ENCODE measurements at places on chromosomes 2 and 18.

- no peak for DNase-seq
Measured at GRCh38 chr2:54099370-54099769, 16.0 kb upstream of the ACYP2 start.

DNA sequence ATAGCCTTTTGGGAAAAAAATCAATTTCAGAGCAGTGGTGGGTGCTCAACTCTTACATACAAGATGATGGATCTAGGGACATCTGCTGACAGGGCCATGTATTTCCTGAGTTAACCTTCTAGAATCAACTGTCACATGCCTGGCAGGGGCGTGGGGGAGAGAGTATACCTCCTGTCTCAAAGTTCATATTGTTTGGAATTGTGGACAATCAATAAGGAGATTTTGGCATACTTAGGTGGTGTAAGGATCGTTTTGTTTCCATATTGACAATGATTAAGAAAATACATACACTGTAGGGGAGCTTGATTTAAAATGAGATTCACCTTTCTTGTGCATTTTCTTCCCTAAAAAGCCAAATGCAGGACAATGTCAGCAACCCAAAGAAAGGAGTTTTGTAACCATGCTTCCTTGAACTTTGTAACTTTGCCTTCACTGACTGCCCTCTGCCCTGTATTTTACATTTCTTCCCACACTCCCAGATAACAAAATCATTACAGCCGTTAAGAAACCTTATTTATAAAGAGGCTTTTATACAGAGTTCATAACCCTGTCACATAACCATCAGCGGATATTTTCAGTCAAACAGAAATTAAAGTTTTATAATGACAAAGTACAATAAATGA, 88.4 kb downstream of the MEP1B start:
- no peak for DNase-seq

DNA sequence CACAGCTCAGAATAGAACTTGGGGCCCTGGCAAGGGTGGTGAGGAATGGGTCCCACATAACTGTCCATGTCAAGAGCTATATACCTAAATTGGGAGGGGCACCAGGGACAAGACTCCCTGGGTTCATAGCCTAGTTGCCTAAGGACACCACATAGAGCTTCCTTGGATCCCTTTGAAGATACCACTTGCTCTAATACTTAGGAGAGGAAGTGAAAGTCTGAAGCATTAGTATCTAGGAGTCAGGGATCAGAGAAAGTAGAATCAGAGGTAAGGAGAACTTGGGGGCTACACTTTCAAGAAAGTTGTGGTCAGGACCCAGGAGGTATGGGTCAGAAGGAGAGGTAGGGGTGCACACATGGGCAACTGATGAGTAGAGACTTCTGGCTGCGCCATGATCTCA, 318.2 kb upstream of the SLC39A10 start:
- DNase-seq = no peak

- DNase-seq = no peak
Measured at GRCh38 chr2:172843266-172843582, 107.6 kb downstream of the RAPGEF4 start.

DNA sequence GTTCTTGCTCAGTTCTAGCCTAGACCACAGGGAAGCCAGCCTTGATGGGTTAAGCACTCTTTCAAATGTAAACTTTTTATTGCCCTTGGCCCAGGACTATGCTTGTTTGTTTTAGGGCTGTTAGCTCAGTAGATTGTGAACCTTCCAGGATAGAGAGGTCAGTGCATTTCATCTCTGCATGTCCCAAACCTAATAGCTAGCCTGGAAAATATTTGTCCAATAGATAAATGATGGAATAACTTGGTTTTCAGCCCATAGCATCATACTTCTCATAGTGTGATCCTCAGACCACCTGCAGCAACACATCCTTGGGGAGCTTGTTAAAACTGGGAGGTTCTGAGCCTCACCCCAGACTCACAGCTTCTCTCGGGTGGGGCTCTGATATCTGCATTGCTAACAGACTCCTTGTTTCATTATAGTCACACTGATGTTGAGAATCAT, 59.8 kb downstream of the TRIB2 start:
- DNase-seq = no peak

GRCh38 chr18:7876354-7877104, 309.4 kb downstream of the PTPRM start:
- no peak for DNase-seq

- DNase-seq = no peak
Measured at GRCh38 chr2:20984408-20984807, 59.5 kb downstream of the APOB start.

GRCh38 chr18:58603375-58604067, 25.4 kb downstream of the ALPK2 start:
- no peak for DNase-seq

DNA sequence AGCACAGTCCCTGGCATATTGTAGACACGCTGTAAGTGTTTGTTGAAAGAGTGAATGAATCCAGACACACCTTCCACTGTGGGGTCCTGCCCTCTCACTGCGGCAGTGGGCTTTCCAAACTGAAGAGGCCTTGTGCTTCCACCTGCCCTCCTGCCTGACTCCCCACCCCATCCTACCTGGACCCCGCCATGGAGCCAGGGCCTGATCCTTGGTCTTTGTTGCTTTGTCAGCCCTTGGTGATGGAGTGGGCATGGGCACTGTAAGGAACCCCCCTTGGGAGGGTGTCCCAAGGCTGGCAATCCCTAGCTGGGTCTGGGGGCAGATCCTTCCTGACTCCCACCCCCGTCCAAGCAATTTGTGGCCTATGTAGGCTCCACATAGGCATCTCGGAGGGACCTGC, 33.1 kb downstream of the KLHL29 start:
- DNase-seq = no peak

DNA sequence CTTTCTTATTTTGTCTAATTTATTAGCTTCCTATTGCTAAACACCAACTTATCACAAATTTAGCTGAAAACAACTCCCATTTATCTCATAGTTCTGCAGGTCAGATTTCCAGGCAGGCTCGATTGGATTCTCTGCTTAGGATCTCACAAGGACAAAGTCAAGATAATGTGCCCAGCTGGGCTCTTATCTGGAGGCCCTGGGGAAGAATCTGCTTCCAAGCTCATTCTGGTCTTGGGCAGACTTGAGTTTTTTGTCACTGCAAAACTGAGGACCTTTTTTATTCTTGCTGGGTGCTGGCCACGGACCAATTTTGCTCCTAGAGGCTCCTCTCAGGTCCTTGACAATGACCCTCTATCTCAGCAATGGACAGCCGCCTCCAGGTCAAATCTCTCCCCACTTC, 215.5 kb downstream of the TRIB2 start:
- no peak for DNase-seq

GRCh38 chr2:131029812-131030211, 63.4 kb downstream of the FAM168B start:
- DNase-seq = no peak

DNA sequence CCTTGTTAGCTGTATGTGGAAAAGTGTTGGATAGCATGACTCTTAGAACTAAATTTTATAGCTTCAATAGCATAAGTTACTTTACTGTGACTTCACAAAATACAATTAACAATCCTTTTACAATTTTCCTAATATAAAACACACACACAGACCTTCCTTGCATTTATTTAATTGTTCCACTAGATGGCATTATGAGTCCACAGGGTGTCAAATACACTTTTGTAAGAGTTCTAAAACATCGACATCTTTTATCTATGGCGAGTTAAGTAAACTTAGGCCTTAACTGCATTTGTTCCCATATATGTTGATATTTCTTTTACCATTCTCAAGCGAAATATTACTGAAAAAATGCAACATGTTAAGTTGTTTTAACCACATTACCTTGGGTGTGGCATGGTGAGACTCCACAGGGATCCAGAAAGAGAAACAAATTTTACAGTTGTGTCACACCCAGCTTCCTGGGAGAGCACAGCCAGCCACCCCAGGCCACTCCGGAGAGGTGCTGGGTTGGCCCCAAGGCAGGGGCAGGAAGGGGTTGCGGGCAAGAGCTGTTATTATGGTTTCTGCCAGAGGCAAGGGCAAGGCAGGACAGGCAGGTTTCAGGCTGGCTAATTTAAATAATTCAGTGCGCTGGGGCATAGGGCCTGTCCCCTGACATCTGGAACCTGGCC, 312.4 kb upstream of the MC4R start:
- DNase-seq = no peak

DNA sequence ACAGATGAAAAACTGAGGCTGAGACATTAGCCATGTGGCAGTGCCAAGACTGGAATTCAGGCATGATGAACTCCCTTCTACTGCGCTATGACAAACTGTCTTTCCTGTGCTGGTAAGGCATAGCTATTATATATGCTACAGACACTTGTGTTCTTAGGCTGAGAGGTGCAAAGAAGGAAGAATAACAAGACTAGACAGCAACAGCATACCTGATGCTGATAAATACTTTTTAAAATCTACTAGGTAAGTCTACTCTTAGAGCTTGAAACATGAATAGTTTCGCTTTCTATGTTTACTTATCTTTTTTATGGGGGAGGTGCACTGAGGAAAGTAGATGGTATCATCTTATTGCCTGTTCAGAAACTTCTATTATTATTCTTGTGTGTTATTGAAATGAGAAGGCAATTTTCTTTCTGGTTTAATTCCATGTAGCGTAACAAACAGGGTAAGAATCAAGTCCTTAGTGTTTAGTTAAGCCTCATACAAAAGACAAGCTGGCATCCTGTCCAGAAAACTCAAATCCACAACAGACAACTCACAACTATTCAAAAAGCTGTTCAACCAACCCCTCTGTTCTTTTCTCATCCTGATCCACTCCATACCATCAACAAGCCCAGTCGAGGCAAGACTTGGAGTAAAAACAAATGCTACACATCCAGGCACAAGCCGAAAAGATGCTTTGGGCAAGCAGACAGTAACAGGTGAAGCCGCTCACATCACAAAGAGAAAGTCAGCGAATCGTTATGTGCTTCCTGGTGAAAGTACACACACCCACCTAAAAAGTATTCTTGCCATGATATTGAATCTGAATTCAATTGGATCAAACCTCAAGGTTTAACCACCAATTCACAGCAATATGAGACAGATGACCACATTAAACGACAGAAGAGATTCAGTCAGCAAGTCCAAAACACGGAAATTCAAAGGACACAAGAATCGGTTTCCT, 1.5 kb downstream of the TTC32 start:
- DNase-seq = no peak

- DNase-seq = no peak
Measured at GRCh38 chr2:223068071-223068470, 16.1 kb downstream of the KCNE4 start.

DNA sequence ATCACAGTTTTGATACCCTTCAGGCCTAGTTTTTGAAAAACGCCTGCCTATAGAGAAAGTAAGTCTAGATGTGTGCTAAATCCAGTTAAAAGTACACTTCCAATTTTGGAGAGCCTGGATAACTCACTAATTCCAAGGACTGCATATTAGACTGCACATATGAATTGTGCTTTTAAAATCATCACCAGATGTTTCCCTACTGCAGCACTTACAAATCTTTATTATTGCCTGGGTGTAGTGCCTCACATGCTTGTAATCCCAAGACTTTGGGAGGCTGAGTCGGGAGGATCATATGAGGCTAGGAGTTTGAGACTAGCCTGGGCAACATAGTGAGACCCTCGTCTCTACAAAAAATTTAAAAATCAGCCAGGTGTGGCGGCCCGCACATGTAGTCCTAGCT, 35.9 kb upstream of the HTR2B start:
- DNase-seq = no peak

Data from GM04504 (cell line).